ENCODE measurements at places on chromosomes 2 and 18.

- DNase-seq, result no peak
These were observed 190.9 kb upstream of the COPS8 start for GRCh38 chr2:236894791-236895190.

DNA sequence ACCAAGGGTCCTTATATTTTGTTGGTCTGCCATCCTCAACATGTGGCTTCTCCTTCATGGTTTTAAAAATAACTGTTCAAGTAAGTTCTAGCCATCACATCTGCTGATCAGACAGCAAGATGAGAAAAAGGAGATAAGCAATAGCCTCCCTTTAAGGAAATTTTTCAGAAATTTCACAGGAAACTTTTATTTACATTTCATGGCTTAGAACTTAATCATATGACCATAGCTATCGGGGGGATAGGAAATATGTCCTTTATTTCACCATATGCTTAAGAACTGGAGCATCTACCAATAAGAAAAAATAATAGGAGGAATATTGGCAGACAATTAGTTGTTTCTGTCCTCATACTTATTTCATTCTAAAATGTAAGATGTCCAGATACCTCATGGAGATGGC is 16.2 kb downstream of the ATF2 start:
- DNase-seq, result no peak

DNA sequence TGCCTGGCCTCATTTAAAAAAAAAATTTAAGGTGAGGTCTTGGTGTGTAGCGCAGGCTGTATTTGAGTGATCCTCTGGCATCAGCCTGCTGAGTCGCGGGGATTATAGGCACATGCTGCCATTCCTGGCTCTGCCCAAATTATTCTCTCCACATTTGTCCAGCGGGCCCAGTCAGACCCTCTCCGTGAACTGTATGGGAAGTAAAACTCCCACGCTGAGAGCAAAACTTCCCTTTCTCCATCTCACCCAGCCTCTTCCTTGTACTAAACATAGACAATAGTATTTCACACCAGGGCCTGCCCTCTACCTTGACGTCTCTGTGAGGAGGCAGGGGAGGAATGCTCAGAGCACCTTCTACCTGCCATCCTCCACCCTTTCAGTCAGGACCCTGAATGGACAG is 37.0 kb downstream of the EIF4E2 start:
- no peak for DNase-seq

DNA sequence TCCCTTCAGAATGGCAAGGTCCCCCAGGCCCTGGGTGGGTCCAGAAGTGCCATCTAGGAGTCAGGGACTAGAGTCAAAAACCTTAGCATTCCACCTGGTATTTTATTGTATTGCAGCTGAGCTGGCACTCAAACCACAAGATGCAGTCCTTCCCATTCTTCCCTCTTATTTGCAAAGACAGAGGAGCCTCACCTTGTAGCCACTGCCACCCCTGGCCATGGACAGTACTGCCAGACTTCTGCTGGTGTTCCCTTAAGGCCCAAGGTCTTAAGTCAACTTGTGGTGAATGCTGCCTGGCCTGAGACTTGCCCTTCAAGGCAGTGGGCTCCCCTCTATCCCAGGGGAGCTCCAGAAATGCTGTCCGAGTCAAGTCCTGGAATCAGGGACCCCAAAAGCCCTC is 6.9 kb downstream of the UGT1A10 start:
- DNase-seq, result no peak

DNA sequence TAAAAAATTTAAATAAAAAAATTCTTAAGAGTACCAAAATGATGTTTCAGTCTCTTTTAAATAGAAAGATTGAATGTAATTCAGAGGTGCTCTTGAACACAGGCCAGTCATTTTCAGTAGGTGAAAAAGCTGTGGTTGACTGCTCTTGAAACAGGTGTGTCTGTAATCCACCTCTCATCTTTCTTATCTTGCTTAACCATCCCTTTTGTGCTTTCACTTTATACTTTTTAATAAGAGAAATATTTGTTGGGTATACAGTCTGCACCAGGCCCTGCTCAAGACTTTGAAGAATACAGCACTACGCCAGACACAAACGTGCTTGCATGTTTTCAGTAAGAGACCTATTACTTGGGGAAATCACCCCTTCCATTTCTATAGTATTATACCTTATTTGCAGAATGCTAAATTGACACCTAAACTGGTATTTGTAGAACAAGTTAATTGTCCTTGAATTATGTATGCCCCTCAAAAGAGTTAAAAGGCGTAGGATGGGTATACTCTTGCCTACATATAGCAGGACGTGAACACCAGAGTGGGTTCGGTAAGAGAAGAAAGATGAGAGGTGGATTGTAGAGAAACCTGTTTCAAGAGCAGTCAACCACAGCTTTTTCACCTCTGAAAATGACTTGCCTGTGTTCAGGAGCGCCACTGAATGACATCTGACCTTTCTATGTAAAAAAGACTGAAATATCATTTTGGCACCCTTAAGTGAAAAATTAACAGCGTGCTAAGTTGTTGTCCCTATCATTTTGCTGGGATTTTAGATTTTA is 4.0 kb upstream of the RTN4 start:
- DNase-seq, result no peak

- DNase-seq, result no peak
These were observed 33.3 kb downstream of the DSEL start for GRCh38 chr18:67483237-67483636.

DNA sequence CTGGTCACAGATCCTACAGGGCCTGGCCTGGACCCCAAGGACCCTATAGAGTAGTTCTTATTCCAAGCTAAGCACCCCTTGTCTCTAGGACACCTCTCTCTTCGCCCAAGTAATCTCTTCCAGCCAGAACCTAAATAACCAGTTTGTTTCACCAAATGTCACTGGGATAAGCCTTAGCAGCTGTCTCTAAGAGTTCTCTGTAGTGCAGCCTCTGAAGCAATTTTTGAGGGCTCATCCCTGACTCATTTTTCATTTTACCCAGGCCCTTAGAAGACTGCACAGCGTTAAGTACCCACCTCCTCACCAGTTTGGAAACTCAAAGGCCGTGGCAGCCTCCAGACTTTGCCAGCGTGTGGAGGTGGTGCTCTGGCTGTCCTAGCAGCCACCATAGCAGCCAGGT is 290.1 kb upstream of the SIX2 start:
- DNase-seq, result no peak

DNA sequence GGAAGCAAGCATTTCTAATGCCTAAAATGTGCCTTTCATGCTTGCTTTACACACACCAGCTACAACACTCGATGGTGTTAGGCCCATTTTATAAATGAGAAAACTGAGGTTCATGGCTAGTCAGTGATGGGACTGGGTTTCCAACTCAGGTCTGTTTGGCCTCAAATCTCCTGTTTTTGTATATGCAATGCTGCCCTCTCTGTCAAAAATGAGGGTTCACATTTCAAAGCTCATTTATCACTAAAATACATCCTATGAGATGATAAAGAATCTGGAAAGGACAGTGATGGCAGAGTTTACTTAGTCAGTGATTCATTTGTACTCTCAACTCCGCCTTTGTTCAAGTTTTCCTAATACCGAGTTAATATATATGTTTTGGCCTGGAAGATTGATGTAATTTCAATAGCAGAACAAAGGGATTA is 92.3 kb downstream of the KCTD1 start:
- DNase-seq, result no peak

DNA sequence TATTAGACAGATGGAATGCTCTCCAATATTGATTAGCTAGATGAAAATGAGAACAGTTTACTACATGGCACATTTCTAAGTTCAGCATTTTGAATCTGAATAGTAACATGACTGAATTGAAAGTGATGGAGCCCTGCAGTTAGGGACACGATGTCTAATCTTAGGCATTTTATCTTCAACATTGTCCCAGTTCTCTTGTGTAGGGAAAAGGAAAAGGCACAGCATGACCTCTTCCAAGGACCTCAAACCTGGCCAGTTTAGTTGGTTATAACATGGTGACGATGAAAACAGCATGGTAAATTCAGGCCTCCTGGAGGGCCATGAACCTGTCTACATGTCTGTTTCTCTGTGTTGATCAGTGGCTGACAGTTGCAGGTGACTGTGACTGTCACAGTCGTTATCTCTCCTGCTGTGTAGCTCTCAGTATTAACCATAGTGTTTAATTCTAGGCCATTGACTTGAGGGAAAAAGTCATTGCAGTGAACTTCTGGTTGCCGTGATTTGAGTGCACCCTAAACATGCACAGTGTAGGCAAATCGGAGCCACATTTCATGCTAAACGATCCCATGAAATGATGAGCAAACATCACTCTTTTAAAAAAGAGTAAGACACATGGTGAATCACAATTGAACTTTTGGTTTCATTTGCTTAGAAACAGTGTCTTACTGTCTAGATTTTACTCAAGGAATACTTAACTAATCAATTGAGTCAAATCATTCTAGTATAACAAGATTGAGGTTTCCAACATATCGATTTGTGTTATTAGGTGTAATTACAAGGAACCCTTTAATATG is 129.7 kb downstream of the PHLPP1 start:
- DNase-seq, result peak; percentile 10
